Effector CD8-positive, alpha-beta T cell (primary cell): ENCODE measurements at places on chromosomes 7 and 10.

DNA sequence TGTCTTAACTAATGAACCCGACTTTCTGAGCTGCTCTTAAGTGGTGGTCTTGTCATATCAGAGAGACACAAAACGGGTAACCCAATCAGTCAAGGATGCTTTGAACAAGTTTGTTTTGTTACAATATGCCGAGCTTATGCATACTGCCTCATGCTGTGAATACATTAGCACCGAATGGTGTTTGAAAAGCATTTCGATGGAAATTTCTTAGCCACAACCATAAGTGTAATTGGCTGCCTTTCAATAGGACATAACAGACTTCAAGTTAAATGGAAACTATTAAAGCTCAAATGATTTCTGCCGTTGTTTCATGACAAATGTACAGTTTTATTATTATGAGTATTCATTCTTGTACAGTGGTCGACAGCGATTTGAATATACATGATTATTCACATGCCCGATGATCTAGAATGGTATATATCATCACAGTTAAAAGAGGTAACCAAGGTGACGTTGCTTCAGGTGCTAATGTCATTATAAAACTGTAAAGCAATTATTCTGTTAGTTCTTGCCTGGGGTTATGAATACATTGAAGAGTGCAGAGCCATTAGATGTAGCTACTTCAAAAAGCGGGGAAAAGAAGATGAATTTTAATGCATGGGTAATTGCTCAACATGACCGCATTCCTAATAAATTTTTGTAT lies 118.8 kb downstream of the EBF3 start:
- DNase-seq = no peak

DNA sequence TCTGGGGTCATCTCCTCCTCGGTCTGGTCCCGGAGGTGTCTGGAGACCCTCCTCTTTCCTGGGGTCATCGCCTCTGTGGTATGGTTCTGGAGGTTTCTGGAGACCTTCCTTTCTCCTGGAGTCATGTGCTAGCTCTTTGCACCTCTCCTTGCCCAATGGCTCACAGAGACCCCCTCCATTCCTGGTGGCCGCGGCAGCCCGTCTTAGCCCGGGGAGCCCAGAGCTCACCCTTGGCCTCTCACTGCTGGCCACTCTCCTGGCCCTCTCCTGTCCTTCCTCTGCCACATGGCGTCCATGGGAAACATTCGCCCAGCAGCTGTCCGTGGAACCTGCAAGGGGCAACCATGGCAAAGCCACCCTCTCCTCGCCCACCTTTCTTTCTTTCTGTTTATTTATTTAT lies 20.2 kb upstream of the FOXL3 start:
- no peak for DNase-seq

- no peak for DNase-seq
Measured at GRCh38 chr10:33521062-33521461, 186.6 kb upstream of the NRP1 start.

DNA sequence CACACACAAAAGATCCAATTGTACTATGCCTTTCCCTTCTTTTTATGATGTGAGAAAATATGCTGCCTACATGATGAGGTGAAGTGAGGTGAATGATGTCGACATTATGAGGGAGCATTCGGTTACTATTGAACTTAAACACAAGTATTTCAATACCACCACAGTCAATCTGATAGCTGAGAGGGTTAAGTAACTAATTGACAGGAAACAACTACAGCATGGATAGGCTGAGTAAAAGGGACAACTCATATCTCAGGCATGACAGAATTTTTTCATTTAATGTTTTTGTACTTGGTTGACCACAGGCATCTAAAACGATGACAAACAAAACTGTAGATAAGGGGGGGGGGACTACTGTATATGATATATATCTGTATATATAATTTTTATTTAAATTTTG lies 488.9 kb downstream of the SH2D4B start:
- DNase-seq = no peak

DNA sequence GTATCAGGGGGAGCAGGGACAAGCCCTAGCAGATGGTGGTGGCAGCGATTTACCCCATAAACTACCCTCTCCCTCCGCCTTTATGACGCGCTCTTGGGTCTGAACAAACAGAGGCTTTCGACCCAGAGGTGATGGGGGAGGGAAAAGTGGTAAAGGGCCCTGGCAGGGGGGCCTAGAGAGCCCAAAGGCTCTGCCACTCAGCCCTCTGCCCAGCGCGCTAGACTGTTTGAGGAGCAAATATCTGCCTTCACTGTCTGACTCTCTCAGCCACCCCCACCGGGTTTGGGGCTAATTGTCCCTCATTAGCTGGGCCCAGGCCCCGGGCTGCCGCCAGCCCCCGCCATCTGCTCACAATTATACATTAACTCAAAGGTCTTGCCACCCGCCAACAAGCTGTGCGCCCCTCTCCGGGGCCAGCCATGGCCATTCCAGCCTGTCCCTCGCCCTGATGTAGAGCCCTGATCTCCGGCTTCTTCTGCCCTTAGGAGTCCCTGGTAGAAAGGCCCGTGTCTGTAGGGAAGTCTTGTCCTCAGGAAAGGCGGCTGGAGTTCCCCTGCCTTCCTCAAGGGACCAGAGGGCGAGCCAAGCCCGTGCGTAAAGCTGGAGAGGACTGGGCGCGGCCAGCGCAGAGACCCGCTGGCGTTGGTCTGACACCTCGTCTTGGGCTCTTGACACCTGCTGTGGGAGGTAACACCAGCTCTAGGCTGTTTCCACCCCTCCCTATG lies 1.9 kb upstream of the PAX4 start:
- DNase-seq = no peak

DNA sequence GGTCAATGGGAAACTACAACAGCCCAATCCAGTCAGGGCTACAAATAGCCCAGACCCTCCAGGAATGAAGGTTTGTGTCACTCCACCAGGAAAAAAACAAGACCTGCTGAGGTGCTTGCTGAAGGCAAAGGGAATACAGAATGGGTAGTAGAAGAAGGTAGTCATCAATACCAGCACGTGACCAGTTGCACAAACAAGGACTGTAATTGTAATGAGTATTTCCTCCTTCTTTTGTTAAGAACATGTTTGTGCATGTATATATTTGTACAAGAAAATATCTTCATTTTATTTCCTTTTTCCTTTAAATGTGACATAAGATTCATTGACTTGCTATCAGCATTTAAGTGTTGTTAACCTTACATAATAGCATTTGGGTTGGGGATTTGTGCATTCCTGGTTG lies 229.3 kb downstream of the IMMP2L start:
- no peak for DNase-seq

DNA sequence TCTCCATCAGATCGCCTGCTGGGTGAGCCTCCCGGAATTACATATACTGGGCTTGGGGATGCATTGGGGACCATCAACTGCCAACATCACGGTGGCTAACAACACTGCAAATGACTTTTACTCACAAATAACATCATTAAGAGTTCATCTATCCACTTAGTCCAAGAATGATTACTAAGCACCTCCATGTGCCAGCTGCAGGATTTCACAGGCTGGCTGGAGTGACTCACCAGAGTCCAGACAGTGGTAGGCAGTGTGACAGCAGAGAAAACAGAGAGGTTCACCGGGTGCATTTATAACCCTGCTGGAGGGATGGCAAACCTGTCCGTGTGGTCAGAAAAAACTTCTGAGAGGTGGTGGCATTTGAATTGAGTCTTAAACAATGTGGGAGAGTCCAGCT lies 3.2 kb upstream of the IGFBP3 start:
- no peak for DNase-seq

DNA sequence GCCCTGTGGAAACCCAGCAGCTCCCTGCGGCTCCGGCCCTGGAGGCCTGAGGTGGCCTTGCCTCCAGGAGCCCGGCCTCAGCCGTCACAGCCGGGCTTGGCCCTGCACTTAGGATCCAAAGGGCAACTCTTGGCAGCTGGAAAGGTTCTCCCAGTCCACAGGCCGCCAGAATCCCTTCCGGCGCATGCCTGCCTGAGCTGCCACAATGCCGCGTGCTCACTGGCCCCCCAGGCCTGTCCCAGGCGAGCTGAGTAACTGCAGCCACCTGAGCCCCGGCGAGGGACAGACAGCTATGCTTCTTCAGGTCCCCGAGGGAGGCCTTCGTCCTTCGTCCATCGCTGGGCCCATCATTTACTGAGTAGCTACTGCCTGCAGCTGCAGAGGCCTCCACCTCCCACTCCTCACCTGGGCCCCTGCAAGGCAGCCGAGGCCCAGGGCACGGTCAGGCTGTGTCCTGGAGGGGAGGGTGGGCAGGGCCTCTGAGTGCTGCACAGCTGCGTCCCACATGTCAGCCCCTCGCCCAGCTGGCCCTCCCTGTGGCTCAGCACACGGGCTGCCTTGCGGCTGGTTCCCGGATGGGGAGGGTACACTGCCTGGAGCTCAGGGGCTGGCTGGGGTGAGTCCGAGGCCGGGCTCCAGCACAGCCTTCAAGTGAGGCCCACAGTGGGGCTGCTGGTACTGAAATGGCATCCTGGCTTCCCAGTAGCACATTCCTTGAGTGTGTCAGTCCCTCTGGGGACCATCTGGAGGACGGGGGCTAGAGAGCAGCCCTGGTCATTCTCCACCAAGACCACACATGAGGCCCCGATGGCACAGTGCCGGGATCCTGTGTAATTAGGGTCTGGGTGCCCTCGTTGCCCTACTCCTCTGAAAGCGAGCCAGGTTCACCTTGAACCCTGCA lies 172.5 kb downstream of the ELFN1 start:
- DNase-seq = no peak

GRCh38 chr7:22082886-22083703 lies 137.4 kb upstream of the CDCA7L start:
- peak; percentile 70 for DNase-seq

DNA sequence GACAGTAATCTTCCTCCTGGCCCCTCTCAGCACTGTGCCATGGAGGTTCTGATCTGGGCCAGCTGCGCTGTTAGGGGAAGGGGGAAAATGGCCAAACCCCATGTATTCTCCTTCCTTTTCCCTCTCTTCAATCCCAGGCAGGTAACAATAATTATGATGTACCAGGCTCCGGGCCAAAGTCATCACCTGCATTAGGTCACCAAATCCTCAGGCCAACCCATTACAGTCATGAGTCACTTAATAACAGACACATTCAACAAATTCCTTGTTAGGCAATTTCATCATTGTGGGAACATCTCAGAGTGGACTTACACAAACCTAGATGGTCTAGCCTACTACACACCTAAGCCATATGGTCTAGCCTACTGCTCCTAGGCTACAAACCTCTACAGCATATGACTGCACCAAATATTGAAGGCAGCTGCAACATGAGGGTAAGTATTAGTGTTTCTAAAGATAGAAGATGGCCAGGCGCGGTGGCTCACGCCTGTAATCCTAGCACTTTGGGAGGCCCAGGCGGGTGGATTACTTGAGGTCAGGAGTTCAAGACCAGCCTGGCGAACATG lies 2.2 kb upstream of the HSPB1 start:
- no peak for DNase-seq

DNA sequence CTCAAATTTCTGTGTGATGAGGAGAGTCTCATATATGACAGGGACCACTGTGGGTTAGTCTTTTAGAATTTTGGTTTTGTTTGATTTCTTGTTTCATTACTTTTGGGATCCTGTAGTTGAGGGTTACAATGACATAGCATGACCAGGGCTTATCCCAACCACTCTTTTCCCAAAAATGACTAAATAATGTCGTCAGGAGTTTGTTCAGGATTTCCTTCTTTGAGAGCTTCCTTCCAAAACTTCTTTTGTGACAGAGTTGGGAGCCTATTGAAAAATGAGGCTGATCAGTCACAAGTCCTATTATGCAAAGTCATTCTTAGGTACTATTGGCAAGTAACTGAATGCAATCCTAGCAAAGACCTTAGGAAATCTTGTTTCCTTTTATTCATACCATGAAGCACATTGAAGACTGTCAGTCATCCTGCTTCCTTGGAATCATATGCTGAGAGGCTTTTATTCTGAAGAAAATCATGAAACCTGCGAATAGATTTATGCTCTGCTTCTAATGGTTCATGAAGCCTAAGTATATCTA lies 498.3 kb downstream of the LRMDA start:
- DNase-seq = no peak

GRCh38 chr10:97363071-97363470 lies 28.5 kb upstream of the FRAT2 start:
- DNase-seq = no peak

DNA sequence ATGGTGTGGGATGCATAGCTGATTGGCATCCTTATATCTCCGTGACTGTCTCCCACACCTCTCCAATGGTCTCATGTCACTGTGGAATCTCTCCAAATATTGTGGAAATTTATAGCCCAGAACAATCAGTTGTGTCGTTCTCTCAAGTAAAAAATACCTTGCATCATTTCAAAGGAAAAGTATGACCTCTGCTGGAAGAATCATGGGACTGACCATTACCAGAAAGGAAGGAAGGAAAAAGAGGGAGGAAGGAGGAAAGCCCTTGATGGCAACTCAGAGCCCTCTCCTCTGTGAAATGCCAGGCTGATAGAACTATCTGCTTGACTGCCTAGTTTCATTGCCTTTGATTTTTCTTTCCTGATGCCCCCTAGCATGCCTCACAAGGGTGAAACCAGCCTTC lies 76.3 kb downstream of the FOXI2 start:
- no peak for DNase-seq

DNA sequence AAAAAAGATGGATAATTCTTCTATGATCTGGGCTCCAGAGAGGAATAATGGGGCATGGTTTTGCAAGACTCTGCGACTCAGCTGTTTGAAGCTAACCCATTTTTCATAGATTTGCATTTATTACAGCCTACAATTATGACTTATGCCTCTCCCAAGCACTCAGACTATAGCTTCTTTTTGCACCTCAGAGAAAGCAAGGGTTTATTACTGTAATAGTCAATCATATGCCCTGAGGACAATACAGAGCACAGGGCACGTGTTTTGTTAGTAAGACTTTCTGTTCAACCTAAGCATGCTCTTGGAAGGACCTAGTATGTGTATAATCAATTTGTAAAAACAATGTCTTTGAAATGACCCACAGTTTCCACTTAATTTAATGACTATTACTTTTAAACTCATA lies 221.2 kb downstream of the PARD3 start:
- DNase-seq = no peak

DNA sequence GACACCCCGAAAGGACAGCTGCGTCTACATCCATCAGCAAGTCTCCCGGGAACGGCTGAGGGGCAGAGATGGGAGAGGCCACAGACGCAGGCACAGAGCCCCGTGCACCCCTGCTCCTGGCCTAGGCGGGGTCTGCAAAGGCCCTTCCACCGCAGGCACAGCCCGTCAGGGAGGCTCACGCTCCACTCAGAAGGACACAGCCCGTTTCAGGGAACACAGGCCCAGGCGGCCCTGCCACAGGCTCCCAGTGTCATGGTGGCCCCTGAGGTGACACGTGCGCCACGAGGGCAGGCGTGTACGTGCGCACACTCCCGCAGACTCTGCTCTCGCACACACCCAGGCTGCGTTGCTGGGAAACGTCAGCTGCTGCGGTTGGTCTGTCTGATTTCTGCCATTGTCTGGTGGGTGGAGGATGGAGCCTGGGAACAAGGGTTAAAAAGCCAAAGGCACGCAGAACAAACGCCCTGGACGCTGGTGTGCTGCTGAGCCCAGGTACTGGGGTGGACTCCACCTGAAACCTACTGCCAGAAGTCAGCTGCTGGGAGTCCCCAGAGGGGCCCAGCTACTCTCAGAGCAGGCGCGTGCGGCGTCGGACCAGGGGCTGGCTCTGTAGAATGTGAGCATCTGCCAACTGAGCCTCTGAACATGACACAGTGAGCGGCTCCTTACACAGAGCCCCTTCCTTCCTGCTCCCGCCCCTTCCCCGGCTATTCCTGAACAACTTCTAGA lies 13.1 kb downstream of the GPER1 start:
- DNase-seq = no peak
